Sigmoid colon (tissue), 7 donors: ENCODE measurements at places on chromosomes 3 and 15.

DNA sequence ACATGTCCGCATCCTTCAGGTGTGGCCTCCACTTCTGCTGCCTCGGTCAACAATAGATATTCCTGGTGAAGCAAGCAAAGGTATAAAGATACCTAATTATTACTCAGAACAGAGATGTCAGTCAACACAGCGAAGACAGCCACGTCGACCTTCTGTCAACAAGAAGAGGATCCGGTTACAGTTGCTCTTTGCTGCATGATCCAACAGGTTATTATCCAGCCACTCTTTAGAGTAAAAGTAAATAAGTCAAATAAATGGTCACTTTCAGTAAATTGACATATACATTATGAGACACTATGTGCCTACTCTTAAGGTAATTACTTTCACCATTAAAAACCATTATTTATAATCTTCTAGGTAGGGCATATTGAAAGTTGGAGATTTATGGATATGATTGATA is 356.8 kb upstream of the ATP11B start:
- no peak for DNase-seq

GRCh38 chr15:74831813-74832495 is 5.5 kb downstream of the CPLX3 start:
- DNase-seq, result no peak

DNA sequence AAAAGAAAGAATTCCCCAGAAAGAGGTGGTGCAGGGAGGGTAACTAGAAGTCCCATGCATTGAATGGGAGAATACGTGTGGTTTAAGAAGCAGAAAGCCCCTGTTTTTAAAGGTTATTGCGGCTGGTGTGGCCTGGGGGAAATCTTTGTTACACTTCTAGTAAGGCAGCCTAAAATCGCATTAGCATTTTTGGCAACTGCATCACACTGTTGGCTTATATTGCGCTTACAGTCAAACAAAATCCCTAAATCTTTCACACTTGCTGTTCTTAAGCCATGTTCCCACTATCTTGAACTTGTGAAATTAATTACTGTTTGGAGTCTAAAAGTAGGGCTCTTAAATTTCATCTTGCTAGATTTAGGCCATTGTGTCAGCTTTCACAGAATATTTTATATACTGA is 66.0 kb upstream of the GOLIM4 start:
- peak; percentile 69 for DNase-seq

DNA sequence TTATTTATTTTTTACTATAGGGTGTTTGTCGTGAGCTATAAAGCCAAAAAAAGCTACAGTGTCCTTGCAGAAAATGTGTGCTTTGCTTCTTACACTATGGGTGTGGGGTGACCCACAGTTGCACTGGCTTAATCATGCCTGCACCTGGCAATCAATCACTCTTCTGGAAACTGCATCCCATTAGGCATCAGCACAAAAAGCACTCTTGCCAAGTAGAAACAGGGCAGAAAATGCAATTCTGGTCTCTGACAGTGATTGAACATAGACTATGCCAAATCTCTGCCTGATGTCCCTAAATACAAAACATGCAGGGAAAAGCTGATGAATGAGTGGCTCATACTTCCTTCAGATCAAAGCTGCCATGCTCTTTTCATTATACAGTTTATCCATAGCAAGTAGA is 30.4 kb upstream of the PLAAT1 start:
- no peak for DNase-seq

DNA sequence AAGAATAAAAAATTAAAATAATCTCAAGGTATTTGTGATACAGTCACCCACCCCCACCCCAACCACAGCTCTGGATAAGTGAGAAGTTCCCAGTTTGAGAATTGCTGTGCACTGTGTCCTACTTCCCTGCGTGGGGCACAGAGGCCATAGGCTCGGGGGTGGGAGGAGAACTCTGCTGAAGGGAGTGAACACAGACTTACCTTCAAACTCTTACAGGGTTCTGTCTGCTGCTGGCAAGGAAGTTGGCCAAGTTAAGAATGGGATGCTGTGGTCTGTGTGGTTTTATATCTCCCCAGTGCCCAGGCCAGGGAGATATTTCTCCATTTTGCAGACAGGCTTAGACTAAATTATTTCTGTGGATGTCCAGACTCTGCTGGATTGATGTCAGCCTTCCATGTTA is 37.6 kb downstream of the SPTSSB start:
- no peak for DNase-seq

DNA sequence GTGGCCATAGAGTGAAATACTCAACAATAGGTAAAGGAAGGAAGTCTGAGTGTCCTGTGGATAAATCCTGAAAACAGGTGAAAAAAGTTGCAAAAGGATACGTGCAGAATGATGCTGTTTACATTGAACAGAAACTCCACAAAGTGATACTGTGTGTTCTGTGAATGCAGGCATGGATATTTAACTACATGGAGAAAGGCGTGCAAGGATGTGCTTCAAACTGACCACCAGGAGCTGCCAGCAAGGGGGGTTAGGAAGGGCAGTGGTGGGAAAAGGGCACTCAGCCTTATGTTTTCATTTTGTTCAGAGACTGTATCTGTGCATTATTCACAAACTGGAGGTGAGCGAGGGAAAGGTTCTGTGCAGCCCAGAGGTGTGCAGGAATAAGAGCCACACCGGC is 47.4 kb downstream of the DNAJB8 start:
- DNase-seq, result no peak

DNA sequence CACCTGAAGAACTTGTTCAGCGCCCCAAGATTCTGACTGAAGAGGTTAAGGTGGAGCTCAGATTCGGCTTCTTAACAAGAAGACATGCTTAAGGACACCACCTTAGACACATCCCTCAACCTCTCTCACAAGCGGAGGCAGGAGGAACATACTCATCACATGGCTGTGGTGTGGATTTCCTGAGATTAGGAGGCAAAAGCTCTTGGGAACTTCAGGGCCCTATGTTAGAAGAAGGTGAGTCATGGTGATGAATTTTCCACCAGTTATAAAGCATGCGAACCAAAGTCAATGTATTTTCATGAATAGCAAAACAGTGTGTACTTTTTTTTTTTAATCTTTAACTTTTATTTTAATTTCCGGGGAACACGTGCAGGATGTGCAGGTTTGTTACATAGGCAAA is 212.2 kb upstream of the SUCLG2 start:
- no peak for DNase-seq
